ENCODE measurements at places on chromosomes 5 and 9.

- DNase-seq: no peak
Measured at GRCh38 chr5:40367255-40367654, 312.5 kb upstream of the PTGER4 start.

DNA sequence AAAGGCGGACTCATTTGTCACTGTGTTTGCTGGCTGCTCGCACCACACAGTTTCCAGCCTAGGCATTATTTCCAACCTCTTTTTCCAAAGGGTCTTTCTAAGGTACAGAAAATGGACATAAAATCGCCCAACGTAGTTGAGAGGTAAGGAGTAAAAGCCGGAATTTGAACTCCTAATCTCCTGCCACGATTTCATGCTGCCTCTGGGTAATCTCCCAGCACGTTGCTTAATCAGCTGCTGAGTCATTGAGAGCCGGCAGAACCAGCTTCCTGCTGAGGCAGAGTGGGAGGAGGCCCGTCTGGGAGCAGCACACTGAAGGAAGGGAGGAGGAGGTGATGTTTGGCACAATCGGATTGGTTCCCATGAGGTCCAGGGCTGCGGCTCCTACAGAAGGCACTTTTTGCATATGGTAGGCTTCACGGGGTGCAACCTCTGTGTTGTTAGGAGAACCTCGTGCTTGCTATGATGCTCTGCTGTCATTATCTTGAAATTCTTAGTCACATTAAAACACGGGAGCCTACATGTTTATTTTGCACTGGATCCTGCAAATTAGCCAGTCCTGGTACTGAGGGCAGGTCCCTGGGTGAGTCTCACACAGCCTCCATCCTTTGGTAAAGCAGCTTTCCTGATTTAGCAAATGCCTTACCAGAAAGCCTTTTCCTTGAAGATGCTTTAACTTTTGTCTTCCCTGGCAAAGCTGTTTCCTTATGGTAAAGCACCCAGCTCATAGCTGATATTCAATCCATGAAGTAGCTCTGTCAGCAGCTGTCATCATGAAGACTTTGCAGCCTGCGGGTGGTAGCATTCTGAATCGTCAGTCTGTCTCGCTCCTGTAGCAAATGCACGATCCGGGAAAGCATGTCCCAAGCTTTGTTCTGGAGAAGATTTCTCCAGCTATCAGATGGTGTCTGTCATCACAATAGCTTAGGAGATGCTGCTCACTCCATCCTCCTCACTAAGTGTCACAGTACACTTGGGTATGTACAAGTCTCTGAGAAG, 191.6 kb upstream of the MSX2 start:
- peak; percentile 1 for DNase-seq

DNA sequence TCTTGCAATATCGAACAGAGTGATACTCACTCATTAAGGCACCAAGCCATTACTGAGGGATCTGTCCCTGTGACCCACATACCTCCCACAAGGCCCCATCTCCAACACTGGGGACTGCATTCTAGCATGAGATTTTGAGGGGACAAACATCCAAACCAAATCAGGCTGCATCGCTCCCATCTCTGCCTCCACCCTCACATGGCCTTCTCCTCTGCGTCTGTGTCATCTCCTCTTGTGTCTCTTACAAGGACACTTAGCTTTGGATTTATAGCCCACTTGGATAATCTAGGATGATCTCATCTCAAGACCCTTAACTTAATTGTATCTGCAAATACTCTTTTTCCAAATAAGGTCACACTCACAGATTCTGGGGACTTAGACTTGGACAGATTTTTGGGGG, 284.4 kb upstream of the DAP start:
- DNase-seq: no peak

GRCh38 chr5:66138637-66139317, 5.3 kb upstream of the SREK1 start:
- DNase-seq: no peak

- DNase-seq: no peak
Measured at GRCh38 chr5:161278739-161279660, 267.5 kb downstream of the GABRB2 start.

DNA sequence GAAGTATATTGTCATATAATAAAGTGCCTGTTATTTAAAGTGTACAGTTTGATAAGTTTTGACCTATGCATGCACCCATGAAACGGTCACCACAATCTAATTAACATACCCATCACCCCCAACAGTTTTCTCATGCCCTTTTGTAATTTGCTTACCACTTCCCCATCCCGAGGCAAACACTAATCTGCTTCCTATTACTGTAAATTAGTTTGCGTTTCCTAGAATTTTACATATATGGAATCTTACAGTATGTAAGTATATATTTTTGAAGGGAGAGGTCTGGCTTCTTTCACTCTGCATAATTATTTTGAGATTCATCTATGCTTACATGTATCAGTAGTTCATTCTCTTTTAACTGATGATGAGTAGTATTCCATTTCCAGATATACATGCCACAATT, 56.5 kb downstream of the AMBP start:
- no peak for DNase-seq

DNA sequence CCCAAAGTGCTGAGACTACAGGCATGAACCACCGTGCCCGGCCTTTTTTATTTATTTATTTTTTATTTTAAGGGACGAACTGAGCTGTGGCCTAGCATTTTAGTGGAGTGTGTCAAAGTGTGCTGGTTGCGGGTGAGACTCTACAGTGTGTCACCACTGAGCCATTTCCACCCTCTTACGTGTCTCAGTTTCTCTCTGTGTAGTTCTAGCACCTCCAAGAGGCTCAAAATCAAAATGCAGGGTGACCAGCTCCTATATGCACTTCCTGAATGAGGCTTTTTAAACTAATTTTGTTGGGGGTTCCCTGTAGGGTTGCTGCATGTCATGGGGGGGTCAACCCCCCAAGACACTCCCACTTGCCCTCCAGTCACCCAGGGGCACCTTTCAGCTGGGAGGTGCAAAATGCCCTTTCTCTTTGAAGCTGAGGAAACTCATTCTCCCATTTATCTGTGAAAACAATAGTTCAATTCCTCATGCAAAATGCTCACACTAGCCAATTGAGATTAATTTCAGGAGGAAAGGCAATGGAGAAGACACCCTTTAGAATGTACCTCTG, 69.3 kb downstream of the COL15A1 start:
- DNase-seq: no peak

GRCh38 chr5:85311536-85311935, 926.9 kb upstream of the EDIL3 start:
- no peak for DNase-seq

DNA sequence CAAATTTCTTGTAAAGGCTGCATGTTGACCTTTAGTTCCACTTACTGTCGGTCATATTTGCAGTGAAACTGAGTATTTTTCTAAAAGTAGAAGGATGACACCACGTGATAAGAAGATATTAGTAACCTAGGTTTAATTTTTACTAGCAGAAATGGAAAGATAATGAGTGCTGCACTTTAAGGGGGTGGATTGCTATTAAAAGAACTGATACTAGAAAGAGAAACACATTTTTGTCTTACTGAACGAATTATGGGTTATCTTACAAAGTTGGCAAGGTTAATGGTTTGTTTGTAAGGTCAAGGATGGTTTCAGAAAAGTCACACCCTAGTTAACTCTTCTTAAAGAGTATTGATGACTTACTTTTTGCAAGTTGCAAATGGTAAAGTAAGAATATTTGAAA, 2.4 kb downstream of the MACIR start:
- DNase-seq: no peak

DNA sequence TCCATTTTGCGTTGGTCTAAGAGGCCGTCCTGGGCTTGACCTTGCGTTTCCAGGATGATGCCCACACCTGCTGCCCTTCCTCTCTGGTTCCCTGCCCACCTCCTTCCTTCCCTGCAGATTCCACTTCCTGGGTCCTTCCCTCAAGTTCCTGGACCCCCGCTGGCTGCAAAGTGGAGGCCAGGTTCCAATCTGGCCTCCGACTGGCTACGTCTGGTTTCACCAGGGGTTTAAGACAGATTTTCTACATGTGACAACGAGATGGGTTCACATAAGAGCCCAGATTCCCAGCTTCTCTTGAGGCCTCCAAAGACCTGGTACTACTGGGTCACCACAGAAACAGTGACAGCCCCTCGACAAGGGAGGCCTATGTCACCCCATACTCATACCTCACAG, 2.1 kb downstream of the MGAT4B start:
- no peak for DNase-seq

DNA sequence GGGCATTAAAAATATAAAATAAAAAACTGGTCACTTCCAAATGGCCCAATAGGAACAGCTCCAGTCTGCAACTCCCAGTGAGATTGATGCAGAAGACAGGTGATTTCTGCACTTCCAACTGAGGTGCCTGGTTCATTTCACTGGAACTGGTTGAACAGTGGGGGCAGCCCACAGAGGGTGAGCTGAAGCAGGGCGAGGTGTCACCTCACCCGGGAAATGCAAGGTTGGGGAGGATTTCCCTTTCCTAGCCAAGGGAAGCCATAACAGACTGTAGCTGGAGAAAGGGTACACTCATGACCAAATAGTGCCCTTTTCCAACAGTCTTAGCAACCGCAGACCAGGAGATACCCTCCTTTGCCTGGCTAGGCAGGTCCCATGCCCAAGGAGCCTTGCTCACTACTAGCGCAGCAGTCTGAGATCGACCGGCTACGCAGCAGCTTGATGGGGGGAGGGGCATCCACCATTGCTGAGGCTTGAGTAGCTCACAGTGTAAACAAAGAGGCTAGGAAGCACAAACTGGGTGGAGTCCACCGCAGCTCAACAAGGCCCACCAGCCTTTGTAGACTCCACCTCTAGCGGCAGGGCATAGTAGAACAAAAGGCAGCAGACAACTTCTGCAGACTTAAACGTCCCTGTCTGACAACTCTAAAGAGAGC, 12.7 kb downstream of the RLN1 start:
- DNase-seq: no peak

DNA sequence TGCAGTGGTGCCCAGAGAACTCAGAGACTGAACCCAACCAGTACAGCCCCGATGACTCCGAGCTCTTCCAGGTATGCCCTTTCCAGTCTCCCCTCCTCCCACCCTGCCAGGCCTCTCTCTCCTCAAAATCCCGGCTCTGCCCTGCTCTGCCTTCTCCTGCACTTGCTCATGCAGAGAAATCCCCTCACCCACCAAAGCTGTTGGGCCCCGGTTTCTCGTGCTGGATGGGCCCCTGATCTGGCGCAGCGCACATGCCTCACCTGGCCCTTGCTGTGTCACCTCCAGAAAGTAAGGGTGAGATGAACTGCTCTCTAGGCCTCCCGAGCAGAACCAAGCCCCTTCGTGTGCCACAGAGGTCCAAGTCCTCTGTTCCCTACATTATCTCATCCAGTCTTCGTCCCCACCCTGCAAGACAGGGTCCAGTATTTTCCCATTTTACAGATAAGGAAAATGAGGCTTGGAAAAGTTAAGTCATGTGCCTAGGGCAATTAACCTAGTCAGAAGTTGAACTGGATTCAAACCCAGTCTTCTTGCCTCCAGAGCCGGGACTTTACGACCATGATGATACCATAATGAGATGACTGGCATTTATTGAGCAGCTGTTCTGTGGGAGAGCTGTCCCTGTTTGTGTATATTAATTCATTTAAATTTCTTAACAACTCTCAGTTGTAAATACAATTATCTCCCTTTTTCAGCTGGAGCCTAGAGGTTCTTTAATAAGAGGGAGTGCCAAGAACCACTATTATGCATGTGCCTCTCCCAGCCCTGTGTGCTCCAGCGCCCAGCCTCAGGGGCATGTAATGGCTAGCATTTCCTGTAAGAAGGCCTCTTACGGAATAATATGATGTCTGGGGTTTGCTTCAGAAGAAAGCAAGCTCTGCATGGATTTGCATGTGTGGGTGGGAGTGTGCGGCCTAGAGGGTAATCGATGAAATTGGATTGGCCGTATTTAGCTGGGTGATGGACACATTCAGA, 90.7 kb downstream of the PPARGC1B start:
- no peak for DNase-seq

DNA sequence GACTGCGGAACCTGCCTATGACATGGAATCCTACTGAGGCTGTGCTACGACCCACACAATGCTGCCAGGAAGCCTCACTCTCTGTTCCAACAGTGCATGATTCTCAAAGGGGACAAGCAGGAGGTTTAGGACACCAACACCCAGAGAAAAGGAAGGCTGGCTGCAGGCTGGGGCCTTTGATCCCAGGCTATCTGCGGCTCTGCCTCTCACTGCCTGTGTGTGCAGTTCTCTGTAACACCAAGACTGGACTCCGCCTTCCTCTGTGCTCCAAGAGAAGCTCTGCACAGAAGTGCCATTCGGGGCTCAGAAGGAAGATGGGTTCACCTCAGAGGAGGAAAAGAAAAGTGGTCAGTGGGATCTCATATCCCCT, 20.5 kb downstream of the ANKH start:
- DNase-seq: no peak

- no peak for DNase-seq
Measured at GRCh38 chr9:75414371-75415160, 326.3 kb downstream of the OSTF1 start.

GRCh38 chr9:97711223-97711626, 14.1 kb upstream of the XPA start:
- no peak for DNase-seq

GRCh38 chr5:164934561-164934960, 1429.1 kb downstream of the MAT2B start:
- no peak for DNase-seq

DNA sequence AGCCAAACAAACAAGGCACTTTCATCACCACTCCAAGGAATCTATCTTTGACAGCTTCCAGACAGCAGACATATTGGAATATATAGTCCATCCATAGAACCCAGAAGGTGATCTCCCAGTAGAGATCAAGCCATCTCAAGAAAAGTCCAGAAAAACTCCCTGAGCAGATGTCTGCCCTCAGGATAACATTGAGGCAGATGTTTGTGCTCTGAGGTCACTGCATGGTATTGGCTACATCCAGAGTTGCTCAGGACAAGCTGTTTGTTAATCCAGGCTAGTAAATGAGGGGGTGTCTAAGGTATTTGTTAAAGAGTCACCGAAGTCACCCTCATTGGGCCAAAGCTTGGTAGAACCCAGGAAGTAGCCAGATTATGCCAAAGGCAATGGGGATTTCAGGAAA, 556.3 kb upstream of the KLF4 start:
- DNase-seq: no peak

DNA sequence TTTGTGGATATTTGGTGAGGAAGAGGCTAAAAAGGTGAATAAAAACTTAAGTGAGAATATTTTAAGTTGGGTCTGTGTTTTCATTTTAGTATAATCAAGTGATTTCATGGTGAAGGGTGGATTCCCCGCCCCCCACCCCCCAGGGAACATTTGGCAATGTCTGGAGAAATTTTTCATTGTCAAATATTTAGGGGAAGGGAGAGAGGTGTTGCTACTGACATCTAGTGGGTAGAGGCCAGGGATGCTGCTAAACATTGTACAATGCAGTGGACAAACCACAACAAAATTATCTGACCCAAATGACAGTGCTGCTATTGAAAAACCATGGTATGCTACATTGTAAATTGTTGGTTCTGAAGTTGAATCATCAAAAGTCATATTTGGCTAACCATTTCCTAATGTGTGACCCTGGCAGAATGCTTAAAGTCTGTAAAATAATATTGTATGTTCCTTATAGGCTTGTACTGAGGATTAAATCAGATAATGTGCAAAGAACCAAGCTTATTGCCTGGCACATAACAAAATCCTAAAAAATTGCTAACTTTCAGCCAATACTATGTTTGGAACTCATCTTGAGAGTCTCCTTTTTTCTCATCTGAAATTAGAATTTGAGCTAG, 5.6 kb downstream of the C5orf24 start:
- no peak for DNase-seq

- no peak for DNase-seq
Measured at GRCh38 chr9:119802621-119803020, 433.4 kb upstream of the BRINP1 start.

- DNase-seq: peak; percentile 27
Measured at GRCh38 chr5:76601470-76601869, 21.7 kb downstream of the F2RL2 start.

- no peak for DNase-seq
Measured at GRCh38 chr9:5479994-5480694, 29.8 kb downstream of the CD274 start.
